ENCODE measurements at places on chromosomes 4 and X. TPM values are rescaled to one million over a fixed set of nuclear protein-coding genes. Genes with fewer than 3 reads are reported as not detected.

GASK1B gene
- total RNA-seq: 13.8 TPM

SFRP2 gene
- total RNA-seq: 104 TPM

- no peaks in the 10 kb centered on the region for H3K27me3 ChIP-seq
- no peak overlapping the region for H3K27ac ChIP-seq
- no peaks in the 10 kb centered on the region for H3K4me1 ChIP-seq
- no peaks in the 10 kb centered on the region for H3K36me3 ChIP-seq
- no peak for DNase-seq
- H3K4me3 ChIP-seq: no peak overlapping the region
Observed at GRCh38 chrX:149462849-149463248, 42.3 kb downstream of the IDS start.

- H3K36me3 ChIP-seq: no peaks in the 10 kb centered on the region
- DNase-seq: no peak
- no peak overlapping the region for H3K27ac ChIP-seq
- no peaks in the 10 kb centered on the region for H3K4me1 ChIP-seq
- no peaks in the 10 kb centered on the region for H3K27me3 ChIP-seq
Observed at GRCh38 chr4:140057701-140058100, 96.3 kb downstream of the MAML3 start.

- no peaks in the 10 kb centered on the region for H3K27me3 ChIP-seq
- H3K4me1 ChIP-seq: peaks cover 24% of the 10 kb centered on the region
- H3K36me3 ChIP-seq: no peaks in the 10 kb centered on the region
- peak overlapping the region; percentile 22 for H3K27ac ChIP-seq
- no peak overlapping the region for H3K4me3 ChIP-seq
Observed at GRCh38 chrX:39896951-39897740, 200.6 kb downstream of the BCOR start.

GRCh38 chr4:38582445-38582844 is 81.6 kb upstream of the KLF3 start:
- no peaks in the 10 kb centered on the region for H3K36me3 ChIP-seq
- H3K4me1 ChIP-seq: no peaks in the 10 kb centered on the region
- H3K27ac ChIP-seq: no peak overlapping the region
- DNase-seq: no peak
- no peaks in the 10 kb centered on the region for H3K27me3 ChIP-seq
- H3K4me3 ChIP-seq: no peak overlapping the region

GALNT7 gene
- total RNA-seq: 17.9 TPM

Data from esophagus squamous epithelium (tissue), 5 donors.